ENCODE measurements at places on chromosomes 12 and 14.

GRCh38 chr14:49033131-49033530 lies 553.0 kb downstream of the RPS29 start:
- DNase-seq: no peak

GRCh38 chr12:11524446-11524845 lies 125.0 kb upstream of the ETV6 start:
- DNase-seq: no peak

DNA sequence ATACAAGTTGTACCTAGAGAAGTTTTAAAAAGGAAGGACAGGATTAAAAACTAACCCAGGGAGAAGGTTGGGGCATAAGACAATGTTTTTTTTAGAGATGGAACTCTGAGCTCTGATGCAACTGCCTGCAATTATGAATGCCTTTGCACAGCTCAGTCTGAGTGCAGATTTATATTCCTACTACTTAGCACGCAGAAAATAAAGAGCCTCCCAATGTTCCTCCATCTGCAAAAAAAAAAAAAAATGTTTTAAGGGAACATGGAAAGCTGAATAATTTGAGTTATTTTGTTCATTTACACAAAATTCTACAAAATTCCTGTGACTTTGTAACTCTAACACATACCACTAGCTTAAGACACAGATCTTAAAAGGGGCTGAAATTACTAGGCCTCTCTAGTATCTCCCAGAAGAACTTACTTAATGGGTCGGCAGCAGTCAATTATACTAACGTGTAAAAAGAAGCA lies 15.7 kb downstream of the CLIP1 start:
- DNase-seq: no peak

- DNase-seq: no peak
Observed at GRCh38 chr12:66956300-66956699, 277.4 kb upstream of the GRIP1 start.

DNA sequence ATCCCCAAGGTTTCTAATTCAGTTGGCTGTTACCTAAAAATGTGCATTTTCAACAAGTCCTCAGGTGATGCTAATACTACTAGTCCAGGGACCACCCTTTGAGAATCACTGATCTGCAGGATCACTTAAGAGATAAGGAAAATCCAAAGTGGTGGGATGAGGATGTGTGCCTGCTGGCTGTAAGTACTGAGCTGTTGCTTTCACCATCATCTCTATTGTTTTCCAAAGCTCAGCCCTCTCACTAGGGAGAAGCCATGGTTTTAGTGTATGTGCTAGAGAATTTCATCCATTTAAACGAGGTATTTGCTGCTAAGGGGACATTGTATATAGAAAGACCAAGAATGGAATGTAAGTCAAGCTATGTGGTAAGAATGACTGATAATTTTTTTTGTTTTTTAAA lies 202.3 kb downstream of the KIF21A start:
- DNase-seq: no peak

GRCh38 chr14:92383805-92384204 lies 60.8 kb downstream of the SLC24A4 start:
- no peak for DNase-seq

Measured in NCI-H1105 (cell line).